ENCODE measurements at places on chromosomes 3 and 15.
A peak's percentile ranks its signal among the peaks of the same experiment; 100 is the strongest.

GRCh38 chr15:84749111-84749991, 959 bp downstream of the ZNF592 start:
- DNase-seq, result peak; percentile 49

DNA sequence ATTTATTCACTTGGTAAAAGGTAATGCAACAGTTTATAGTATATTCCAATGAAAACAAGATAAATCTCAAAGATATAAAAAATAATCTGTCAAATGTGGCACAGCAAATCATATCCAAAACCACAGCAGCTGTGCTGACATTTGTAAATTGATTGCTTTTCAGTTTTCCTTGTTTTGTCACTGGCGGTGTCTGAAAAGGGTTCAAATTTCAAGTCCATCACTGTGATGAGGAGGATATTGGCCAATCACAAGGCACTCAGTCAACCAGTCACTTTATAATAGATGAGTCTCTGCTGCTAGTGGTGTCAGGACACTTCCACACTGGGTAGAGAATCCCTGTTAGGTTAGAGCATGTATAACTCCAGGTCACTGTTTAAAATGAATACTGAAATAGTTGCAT, 154.8 kb downstream of the SLC9A9 start:
- no peak for DNase-seq

DNA sequence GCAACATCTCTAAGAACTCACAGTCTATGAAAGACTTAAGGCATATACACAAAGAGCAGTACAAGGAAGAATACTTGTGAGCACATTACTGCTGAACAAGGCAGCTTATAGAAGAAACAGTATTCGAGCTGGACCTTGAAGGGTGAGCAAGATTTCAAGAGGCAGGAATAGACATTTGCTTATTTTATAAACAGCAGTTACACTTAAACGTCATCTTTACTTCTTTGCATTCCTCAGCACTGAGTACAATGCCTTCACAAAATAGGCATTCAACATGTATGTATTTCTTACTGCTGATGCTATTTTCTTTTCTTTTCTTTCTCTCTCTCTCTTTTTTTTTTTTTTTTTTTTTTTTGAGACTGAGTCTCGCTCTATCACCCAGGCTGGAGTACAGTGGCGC, 205.8 kb downstream of the ZIC4 start:
- no peak for DNase-seq

DNA sequence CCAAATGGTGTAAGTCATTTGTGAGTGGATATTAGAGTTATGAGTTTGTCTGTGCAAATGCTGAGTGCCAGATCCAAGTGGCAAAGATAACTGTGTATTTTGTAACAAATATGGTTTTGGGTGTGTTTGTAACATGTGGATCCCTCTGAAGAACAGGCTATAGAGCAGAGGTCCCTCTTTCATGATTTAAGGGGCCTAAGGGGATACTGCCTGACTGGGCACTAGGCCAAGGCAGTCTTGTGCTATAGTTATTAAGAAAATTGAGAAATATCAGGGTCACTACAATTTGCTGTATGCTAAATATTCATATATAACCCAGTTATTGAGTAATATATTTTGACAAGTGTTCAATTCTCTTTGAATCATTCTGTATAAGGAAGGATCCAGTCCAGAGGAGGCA, 555.6 kb upstream of the RGMA start:
- no peak for DNase-seq

DNA sequence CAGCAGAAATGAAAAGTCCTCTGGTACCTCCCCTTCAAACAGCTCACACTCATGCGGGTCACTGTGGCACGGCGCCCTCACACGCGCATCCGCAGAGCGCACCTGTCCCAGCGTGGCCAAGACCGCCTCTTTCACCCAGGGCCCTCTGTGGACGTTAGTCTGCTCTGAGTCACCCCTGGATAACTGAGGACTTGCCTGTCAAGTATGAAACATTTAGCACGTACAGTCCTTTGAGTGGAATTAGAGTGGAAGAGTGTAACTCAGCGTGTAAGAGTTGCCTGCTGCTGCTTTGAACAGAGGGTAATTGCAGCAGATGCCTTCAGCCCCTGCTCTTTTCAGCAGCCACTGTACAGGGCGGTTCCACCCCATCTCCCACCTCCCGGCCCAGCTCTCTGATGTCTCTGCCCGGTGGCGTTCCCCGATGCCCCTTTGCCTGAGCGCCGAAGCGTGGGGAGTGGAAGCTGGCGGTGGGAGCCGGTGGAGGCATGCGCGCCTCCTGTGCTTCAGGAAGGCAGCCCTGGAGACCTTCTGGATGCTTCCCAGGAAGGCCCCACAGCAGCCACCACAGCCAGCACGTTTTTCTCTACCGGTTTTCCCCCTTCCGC, 23.0 kb downstream of the CPN2 start:
- DNase-seq, result peak; percentile 82

GRCh38 chr3:4656059-4656458, 162.9 kb downstream of the ITPR1 start:
- peak; percentile 35 for DNase-seq

GRCh38 chr15:78208887-78209645, 25.3 kb downstream of the ACSBG1 start:
- DNase-seq, result no peak

All from Caki2 (cell line).